ENCODE measurements at places on chromosomes 7 and 10.
A peak's percentile ranks its signal among the peaks of the same experiment; 100 is the strongest.

GRCh38 chr7:30865821-30866220 lies 45.8 kb upstream of the AQP1 start:
- DNase-seq: no peak

DNA sequence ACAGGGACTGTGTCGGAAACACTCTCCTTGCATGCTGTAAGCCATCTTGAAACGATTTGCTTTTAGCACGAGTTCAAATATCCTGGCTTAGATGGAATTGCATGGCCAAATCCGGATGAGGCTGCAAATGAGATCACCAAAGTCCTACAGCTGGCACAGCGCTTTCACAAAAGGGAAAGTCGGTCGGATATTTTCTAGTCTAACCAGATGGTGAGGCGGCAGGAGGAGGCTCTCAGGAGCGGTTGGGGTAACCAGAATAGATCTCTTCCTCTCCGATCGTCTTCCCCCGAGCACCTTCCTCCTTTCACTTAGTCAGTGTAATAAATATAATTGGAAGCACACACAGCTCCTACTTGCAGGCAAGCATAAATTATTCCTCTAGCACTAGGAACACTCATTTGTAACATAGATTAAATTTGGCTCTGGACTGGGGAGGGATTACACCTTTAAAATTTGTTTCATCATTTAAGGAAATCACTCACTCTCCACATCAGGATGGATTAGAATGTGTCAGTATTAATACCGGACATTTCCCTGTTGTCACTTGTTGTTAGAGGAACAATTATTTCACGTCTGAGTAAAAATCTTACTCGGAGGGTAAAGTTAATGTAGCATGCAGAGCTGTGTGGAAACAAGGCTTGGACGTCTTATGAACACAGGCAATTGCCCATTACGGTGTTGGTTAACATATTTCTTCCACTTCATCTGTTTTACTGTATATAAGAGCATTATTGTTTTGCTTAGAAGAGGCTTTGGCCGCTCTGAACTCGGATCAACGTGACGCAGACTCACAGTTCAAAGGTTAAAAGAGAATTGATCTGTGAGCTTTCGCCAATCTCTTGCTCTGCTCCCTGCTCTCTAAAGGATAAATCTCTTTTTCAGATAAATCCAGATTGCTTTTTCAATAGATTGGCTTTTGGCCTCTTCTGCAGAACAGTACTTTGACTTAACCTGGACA lies 857.9 kb downstream of the TYW1 start:
- DNase-seq: no peak

GRCh38 chr7:25727446-25727845 lies 424.6 kb upstream of the NFE2L3 start:
- DNase-seq: no peak

- DNase-seq: no peak
Measured at GRCh38 chr10:80517416-80518142, 20.1 kb upstream of the SH2D4B start.

GRCh38 chr7:131090886-131091692 lies 236.6 kb upstream of the MKLN1 start:
- no peak for DNase-seq

- no peak for DNase-seq
Measured at GRCh38 chr10:125940515-125940914, 44.2 kb downstream of the FANK1 start.

DNA sequence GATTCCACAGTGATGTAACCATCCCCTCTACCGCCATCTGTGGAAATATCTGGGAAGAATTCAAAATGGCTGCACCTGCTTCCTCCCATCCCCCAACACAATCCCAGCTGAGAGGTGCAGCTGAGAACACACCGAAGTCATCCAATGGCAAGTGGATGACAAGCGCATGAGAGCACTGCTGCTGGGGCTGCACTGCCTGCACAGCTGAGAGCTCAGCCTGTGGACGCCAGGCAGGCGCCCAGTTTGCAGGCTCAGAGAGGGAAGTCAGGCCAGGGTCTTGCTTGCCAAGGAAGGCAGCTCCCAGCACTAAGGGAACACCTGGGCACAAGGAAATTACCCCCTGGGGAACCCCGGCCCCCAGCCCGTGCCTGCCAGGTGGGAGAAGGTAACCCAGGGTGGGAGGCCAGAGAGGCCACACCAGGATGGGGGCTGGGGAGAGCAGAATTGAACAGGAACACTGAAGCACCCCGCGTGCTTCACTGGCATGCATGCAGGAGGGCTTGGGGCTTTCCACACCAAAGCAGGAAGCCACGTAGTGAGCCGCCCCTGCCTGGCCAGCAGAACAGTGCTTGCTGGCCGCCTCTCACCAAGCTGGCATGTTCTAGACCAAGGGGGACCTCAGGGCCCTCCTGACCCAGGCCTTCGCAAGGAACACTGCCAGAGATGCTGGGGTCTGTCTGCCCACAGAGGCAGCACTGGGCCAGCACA lies 46.2 kb downstream of the FAM53B start:
- DNase-seq: peak; percentile 43

DNA sequence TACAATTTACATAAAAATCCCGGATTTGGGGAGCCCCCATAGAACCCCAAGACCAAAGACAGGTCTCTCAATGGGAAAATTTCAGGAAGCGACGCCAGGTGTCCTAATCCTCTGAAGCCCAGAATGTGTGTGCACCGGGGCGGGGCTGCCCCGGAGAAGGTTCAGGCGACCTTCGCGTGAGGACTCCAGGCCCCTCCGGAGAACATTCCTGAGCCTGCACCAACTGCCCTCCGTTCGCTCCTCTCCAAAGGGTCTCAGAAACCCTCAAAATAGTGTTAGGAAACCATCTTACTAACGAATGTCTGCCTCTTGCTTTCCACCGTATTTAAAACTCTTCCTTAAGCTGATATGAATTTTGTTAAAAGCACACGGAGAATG lies 78.5 kb upstream of the INSIG1 start:
- DNase-seq: no peak

DNA sequence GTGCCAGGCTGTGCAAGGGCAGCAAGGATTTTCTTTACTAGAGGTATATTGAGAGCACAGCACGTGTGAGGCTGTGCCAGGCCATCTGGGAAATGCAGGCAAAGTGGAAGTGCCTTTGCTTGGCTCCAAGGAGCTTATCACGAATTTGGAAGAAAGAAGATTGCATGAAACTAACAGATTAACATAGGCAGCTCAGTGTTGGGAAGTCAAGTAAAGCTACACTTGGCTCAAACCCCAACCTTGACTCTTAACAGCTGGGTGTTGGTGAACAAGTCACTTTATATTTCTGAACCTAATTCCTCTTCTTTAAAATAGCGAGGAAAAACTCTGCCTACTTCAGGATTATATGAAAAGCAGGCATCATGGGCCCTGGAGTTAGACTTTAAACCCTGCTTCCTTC lies 105.2 kb downstream of the PLCE1 start:
- DNase-seq: no peak

- no peak for DNase-seq
Measured at GRCh38 chr7:123410273-123410904, 124.0 kb downstream of the IQUB start.

DNA sequence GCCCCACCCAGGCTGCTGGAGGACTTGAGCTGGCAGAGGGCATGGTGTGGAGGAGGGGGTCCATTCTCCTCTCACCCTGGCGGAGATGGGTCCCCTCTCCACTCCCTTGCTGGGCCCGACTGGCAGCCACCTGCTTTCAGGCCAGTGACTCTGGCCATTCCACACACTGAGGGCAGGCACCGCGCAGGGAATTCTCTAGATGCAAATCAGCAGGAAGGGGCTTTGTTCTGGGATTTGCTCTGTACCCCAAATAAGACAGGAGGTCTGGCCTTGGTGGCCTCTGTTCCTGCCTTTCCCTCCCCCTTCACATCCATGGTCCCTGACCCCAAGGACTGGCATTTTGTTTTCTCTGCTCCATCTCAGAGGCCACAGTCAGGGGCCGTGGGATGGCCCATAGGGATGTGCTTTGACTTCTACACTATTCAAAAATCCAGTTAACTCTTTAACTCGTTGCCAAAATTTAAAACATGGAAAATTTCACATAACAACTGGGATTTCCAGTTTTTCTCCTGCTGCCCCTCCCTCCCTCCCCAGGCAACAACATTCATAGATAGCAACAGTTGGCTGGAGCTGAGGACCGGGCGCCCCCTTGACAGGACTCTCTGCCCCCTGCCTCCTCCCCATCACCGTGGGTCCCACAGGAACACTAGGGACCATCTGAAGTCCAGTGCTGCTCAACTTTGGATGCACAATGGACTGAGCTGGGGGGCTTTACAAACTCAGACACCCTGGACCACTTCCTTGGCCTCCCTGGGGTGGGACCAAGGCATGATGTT lies 33.9 kb downstream of the PPIF start:
- no peak for DNase-seq

GRCh38 chr10:22316286-22317075 lies at the start of gene COMMD3:
COMMD3 (plus strand) TSS chr10:22316388; CDS start chr10:22316418, 30 bp downstream.
- DNase-seq: peak; percentile 72
